ENCODE measurements at places on chromosomes 13 and 19.
A peak's percentile ranks its signal among the peaks of the same experiment; 100 is the strongest.

DNA sequence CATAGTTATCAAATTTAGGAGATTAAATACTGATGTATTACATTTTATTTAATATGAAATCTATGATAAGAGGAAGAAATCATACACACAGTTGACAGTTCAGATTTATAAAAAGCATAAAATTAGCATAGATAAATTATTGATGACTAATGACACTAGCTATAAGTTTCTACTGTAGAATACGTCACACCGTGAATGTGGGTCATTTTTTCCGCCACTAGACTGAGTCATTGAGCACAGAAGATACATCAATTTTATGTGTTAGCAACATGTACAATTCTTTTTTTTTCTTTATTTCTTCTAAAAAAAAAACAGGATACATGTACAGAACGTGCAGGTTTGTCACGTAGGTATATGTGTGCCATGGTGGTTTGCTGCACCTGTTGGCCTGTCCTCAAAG lies 22.2 kb downstream of the AP2S1 start:
- no peak for DNase-seq

- peak; percentile 69 for DNase-seq
Measured at GRCh38 chr19:6739883-6740588, 556 bp downstream of the TRIP10 start.

GRCh38 chr13:62613819-62614218 lies 1198.2 kb upstream of the PCDH20 start:
- DNase-seq: no peak

- DNase-seq: no peak
Measured at GRCh38 chr13:100564444-100565223, 24.0 kb downstream of the GGACT start.

GRCh38 chr13:111389621-111390521 lies 69.4 kb downstream of the TEX29 start:
- DNase-seq: no peak

DNA sequence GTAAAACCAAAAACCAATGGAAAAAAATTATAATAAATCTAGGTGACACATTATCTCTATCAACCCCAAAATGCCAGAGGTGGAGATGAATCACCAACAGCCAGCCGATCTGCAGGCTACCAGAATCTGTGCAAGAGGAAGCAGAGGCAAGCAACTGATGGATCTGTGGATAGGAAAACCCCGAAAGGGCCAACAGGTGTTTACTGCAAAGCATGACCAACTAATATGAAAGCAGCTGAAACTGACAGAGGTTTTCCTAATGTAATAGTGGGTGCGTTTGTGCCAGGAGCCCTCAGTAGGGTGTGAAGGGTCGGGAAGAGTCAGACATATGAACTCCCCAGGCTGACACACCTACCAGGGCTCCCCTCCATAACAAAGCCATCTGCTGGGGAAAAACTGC lies 554.6 kb downstream of the RFC3 start:
- DNase-seq: no peak

GRCh38 chr13:113299951-113300350 lies 2.9 kb downstream of the LAMP1 start:
- DNase-seq: no peak

GRCh38 chr13:21997726-21998125 lies 326.9 kb downstream of the FGF9 start:
- no peak for DNase-seq

GRCh38 chr19:18972851-18973250 lies 31.8 kb upstream of the HOMER3 start:
- DNase-seq: no peak

GRCh38 chr13:77874406-77874805 lies 44.2 kb downstream of the EDNRB start:
- DNase-seq: no peak

GRCh38 chr19:7199613-7200533 lies 94.3 kb downstream of the INSR start:
- DNase-seq: no peak

DNA sequence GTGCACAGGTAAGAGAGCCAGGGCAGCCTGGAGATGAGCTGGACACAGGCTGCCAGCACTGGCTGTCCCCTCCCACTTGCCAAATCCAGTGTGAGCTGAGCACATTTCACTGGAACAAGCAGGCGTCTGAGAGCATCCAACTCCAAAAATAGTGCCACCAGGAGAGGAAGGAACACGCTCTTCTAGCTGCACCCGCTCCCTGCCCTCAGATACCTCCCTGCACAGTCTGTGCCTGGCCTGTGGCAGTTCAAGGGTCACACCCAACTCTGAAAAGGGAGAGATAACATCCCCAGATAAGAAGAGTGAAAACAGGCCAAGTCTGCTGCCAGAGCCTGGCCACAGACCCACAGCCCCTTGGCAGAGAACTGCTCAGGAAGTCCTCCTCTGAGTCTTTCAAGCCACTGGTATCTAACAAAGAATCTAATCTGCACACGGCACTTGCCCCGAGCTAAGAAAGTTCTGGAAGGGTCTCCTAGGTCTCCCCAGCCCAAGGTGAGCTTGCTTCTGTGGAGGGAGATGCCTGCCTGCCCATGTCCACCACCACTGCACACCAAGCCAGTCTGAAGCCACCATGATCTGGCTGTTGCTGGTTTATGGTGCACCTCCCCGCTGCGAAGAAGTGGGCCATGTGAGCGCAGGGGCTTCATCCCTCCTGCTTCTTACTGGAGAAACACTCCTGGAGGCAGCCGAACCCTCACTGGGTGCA lies 14.7 kb downstream of the ELL start:
- no peak for DNase-seq

DNA sequence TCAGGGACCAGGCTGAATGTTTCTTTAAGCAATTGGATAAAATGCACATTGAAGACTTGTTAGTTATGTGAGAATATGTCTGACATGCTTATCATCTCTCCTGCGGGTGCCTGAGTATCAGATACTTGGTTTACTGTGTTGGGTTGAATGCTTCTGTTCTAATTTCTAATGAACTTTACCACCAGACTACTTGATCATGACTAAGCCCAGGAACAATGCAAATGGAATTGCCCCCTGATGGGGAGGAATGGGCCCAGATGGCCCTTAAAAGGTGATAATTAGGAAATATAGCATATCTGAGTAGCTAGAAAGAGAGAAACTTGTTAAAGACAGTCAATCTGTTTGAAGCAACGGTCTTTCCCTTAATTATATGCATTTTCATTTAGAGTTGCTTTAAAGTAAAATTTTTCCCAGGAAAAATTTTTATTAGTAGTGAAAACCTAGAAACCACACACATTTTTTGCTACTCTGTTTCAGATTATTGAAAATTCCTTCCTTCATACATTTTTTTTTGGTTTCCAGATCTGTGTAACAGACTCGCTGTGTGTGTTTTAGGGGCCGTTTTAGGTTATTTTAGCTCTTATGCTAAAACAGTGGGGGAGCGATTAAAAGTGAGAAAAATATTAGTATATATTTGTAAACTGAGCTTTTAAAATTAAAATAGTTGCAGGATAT lies 186.6 kb downstream of the TM9SF2 start:
- no peak for DNase-seq

DNA sequence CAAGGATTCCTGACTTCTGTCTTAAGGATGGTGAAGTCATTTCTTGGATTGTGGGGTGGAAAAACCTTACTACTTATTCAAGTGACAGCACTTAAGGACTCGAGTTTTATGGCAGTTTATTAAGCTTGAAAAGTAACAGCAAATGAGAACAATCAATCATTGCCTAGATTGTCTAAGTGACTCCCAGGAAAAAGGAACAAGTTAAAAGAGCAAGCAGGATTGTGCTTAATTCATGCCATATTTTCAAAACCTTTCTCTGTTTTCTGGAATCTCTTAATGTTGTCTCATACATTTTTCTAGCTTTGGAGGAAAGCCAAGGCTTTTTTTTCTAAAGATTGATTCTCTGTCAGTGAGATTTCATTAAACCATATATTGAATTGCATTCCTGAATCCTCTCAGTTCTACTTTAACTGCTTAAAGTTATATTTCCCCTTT lies 236.2 kb upstream of the HTR2A start:
- DNase-seq: no peak

- DNase-seq: no peak
Measured at GRCh38 chr13:79346300-79346914, 59.6 kb downstream of the RBM26 start.

DNA sequence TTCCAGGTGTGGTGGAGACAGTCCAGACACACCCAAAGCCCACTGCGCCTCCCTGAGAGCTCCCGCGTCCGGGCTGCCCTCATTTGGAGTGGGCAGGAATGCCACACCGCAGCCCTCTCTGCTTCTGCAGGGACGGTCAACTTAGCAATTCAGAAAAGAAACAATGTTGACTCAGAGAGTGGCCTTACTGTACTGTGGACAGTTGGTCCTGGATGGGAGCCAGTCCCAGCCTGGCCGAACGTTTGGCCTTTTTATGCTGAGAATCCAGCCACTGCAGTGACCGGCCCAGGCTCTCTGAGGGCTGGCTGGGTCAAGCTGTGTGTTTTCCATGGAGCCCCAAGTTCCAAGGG lies 7.2 kb downstream of the GAS6 start:
- peak; percentile 35 for DNase-seq

GRCh38 chr13:95970878-95971277 lies 82.3 kb downstream of the UGGT2 start:
- no peak for DNase-seq

GRCh38 chr13:44058624-44059215 lies 179.0 kb downstream of the LACC1 start:
- DNase-seq: peak; percentile 41

- DNase-seq: peak; percentile 0
Measured at GRCh38 chr13:113851480-113851803, 12.4 kb downstream of the GAS6 start.

- no peak for DNase-seq
Measured at GRCh38 chr19:8054169-8054568, 1.6 kb downstream of the CCL25 start.

DNA sequence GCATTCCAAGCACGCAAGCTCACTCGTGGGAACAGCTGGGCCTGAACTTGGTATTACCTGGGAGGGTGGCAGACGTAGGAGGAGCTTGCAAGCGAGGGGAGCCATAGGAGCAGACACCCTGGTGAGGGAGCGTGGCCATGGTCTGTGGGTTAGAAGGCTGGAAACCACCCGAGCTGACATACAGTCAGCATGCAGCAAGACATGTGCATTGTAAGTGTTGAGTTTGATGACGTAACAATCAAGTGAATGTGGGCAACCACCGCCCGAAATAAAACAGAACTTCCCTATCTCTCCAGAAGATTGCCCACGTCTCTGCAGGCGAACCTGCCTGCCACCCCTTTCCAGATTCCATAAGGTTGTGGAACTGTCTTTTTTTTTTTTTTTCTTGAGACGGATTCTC lies 26.8 kb downstream of the UBXN6 start:
- no peak for DNase-seq

GRCh38 chr19:31127134-31127967 lies 221.9 kb downstream of the TSHZ3 start:
- no peak for DNase-seq

- peak; percentile 22 for DNase-seq
Measured at GRCh38 chr13:113751491-113751890, 7.5 kb upstream of the TMEM255B start.

DNA sequence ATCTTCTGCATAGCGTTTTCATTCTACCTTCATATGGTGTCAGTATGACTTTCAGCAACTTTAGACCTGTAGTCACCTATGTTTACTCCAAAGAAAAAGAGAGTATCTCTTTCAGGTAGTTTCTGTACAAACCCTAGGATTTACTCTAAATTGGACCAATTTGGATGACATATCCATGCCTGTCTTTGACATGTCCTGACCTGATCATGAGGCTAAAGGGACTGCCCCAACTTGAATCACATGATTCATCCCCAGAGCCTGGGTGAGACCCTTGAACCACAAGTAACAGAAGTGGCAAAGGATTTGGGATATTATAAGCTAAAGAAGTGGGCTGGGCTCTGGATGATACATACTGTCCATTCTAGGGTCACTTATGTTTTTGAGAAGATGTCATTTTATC lies 124.5 kb upstream of the CSNK1A1L start:
- DNase-seq: no peak

DNA sequence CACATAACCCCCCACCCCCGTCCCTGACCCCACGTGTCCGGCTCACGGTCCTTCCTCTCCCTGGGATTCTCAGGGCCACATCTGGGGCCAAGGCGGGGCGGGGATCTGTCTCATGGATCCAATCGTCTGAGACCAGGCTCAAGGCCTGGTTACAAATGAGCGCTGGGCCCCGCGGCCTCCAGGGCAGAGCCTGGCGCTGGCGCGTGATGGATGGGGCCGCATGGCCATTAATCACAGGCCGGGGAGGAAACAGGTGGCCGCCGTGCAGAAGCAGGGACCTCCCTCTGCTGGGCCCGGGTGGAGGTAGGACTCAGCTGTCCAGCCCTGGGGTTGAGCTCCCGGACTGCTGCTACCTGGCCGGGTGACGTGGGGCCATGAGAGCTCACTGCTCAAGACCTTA lies 5.8 kb upstream of the TLE5 start:
- peak; percentile 52 for DNase-seq

DNA sequence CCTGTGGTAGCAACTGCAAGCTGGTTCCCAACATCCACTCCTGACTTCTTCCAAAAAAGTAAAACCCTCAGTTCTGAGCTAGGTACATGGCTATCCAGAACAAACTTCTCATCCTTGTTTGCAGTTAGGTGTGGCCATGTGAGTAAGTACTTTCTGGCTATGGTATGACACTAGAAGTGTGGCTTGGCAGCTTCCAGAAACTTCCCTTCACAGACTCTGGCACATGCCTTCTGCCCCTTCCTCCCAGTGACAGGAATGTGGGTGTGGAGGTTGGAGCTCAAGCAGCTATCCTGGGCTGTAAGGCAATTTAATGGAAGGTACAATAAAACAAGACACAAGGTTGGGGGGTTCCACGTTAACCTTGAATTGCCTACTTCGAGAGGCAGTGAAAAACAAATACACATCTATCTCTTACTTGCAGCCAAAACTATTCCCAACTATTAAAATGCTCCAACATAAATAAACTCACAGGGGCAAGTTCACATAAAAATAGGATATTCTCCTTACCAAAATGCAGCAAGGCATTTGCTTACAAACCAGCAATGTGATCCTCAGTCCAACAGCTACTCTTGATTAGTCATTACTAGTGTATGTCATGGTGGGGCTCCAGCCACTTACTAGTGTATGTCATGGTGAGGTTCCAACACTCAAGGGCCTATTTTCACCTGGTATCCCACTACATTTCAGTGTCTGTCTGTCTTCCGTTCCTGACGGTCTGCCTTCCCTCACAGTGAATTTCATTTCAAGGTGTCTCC lies 3.1 kb downstream of the SMG9 start:
- DNase-seq: no peak

DNA sequence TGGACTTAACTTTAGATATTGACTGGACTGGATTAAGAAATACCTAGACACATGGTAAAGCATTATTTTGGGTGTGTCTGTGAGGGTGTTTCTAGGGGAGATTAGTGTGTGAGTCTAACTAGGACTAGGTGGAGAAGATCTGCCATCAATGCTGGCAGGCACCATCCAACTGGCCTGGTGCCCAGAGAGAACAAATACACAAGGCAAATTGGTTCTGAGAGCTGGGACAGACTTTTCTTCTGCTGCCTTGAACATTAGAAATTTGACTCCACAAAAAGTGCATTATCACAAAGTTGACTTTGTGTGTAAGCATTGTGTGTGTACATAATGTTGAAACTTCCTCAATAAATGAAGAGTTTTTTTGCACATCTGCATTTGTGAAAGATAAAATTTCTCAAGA lies 522.1 kb downstream of the SUCLA2 start:
- no peak for DNase-seq

Data from left hindlimb (tissue), 1 donor.